8988T (cell line): ENCODE measurements at places on chromosomes 2 and 18.

DNA sequence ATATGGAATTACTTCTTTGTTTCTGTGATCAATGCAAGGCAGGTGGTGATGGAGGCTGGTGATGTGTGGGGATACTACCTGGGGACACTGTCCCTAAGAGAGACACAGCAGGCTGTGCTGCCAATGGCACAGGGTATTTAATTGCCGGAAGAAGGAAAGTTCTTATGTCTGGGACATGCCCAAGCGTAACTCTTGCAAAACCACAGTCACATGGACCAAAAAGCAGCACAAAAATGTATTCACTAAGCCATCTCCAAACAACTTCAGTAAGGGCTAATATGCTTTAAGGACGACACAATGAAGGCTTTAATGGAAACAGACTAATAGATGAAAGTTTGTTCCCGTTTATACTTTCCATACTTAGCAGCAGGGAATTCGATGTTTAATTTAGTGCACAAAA is 49.7 kb upstream of the AP1S3 start:
- DNase-seq = no peak

DNA sequence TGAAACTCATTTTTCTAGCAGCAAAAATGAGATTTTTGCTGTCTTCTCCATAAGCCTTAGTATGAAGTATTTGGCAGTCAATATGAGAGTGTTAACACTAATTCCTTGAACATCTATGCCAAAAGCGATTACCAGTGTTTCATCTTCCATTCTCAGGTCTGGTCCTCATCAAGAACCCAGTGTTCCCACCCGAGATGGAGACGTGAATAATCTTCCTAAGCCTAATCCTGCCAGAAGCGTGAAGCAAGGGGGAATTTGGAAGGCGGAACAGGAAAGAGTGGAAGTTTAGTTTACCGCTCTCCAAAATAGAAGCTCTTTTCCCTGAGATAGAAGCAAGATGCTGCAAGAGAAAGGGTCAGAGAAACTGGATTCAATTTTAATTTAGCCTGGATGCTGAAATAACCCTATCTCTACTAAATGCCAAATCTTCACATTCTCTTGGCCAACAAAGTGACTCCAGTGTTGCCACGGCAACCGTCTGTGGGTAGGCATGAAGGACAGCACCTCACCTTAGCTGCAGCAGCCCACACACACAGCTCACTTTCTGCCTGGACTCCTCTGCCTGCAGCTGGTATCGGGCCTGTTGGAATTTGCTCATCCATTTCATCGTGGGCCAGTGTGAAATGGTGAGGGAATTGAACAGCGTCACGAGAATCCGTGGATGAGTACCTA is 711.1 kb downstream of the CBLN2 start:
- DNase-seq = no peak

DNA sequence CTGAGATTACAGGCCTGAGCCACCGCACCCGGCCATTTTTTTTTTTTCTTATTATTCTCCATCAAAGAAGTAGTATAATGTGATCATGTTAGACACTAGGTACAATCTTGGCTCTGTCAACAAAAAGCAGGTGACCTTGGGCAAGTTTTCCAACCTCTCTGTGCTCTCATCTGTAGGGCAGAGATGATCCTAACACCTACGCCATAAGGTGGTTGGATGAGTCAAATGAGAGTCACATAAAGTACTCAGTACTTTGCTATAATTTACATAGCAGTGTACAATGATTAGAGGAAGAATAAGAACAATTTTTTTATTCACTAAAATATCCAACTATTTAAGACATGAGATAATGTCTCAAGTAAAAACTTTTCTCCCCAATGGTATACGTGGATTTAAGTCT is 128.6 kb downstream of the TGIF1 start:
- no peak for DNase-seq

GRCh38 chr2:173884025-173884802 is 81.0 kb downstream of the SP3 start:
- DNase-seq = peak; percentile 37

DNA sequence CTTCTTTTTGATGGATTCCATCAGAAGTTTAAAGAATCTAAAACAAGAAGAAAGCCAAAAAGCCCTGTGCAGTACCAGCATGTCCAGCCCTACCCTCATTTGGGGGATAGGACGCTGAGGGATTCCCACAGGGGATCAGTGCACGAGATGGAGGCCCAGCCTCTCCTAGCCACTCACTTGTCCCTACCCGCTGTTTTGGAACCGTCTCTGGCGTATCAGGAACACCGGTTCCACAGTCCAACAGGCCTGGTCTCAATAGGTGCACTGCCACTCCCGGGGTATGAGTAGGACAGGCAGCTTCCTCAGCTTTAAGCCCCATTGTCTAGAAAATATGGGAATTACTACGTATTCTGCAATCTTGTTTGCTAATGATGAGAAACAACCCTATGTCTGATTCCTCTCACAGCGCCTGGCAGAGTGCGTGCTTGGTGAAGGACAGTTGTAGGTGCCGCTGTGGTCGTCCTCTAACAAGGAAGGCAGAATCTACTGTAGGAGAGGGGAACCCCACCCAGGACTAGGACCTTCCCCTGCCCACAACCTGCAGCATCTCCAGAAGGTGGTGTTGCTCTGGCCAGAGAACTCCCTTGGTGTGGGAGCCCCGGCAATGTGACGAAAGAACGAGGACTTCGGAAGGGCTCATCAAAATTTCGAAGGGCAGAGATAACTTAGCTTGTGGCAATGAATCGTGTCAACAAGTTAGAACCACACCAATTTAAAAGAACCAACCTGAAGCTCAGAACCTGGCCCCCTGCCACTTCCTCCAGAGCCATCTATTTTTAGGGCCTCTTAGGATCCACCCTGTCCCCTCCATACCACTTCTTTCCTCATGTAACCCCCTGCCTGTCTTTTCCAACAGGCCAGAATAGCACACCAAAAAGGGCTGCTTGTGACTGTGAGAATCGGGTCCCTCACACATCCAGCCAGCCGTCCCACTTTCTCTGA is 71.7 kb downstream of the POLR1A start:
- DNase-seq = no peak

DNA sequence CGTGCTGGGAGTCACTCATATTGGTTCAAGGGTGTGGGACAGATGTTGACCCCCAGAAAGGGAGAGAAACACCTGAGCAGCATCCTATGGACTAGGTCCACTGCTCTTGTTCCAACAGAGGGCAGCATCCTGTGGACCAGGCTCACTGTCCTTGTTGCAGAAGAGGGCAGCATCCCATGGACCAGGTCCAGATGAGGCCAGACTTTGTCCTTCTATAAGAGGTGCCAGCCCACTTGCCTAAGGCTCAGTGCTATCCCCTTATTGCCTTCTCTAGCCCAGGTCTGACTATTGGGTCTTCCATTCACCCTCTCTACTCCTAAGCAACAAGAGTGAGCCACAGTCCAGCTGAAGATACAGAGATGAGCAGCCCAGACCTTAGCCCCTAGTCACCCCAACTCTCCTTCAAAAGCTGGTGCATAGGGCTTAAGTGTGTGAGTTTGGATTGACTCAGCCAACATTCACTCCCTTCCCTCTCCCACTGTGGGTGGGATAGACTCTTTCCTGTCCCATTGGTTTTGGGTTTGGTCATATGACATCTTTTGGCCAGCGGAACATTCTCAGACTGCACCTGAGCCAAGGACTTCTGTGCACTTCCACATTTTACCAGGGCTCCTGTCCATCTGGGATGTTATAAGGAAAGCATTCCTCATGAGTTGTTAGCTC is 132.4 kb upstream of the GPC1 start:
- no peak for DNase-seq

DNA sequence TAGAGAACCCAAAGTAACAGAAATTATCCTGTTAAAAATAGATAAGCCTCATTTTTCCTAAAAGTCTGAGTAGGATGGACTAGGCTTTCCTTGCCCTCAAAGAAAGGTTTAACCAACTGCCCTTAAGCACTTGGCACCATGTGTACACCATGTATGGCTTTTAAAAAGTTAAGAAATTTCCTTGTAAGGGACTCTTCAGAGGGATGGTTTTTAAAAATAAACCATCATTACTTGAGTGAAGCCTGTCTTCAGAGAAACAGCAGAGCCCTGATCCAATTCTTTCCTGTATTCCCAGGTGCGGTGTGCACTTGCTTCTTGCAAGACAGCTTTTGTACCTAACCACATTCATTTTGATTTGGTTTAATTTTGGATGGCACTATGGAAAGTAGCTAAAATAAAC is 1.1 kb upstream of the NEMP2 start:
- DNase-seq = no peak

DNA sequence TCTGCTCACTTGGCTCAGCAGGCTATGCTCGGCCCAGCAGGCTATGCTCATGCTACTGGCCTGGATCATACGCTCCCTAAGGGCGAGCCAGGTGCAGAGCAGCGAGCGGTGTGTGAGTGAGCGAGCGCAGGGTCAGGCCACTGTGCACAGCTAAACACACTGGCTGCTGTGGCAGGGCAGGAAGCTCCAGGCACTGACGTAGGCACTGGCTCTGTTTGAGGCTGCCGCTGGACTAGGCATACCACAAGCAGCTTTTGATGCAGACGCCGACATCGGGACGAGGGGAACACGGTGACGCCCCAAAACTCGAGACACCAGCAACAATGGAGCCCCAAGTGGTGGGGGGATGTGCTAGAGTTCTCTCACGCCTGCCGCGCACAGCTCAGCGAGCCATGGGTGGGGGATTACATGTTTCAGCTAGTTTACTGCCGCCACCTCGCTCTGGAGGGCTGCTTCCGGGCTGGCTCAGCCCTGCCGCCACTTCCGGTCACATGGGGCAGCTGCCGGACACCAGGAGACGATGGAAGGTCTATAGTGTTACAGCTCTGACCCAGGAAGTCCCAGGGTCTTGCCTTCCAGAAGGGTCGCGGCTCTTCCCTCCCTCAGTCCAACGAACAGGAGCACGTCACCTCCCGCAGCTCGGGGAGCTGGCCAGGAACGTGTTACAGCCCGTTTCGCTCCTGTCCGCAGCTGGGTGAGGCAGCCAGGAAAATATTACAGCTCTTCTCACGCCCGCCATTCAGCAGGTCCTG is 1176.9 kb upstream of the LRRTM1 start:
- DNase-seq = no peak

GRCh38 chr2:60092781-60093180 is 460.7 kb downstream of the BCL11A start:
- no peak for DNase-seq

DNA sequence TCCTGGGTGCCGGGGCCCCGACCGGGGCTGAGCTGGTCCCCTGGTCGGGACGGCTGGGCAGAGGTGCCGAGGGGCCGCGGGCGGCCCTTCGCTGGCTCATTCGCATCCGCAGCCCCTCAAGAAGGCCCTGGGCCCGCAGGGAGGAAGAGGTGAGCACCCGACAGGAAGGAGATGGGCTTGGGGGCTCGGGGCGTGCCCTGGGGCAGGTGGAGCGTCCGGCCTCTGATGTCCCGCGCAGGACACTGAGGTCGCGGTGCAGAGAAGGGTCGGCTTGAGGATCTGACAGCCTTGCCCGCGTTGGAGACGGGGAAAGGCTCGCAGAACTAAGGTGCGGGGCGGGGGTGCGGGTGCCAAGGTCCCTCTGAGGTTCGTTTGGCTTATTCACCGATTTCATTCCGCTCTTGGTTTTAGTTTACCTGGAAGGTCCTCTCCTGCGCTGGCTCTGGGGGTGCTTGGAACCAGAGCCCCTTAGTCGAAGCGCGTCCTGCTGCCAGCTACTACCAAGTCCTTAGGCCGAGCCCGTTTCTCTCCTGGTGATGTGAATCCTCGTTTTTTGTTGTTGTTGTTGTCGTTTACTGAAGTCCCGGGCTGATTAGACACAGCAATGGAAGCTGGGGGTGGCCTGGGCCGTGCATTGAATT is 18.9 kb upstream of the CD8A start:
- DNase-seq = no peak

DNA sequence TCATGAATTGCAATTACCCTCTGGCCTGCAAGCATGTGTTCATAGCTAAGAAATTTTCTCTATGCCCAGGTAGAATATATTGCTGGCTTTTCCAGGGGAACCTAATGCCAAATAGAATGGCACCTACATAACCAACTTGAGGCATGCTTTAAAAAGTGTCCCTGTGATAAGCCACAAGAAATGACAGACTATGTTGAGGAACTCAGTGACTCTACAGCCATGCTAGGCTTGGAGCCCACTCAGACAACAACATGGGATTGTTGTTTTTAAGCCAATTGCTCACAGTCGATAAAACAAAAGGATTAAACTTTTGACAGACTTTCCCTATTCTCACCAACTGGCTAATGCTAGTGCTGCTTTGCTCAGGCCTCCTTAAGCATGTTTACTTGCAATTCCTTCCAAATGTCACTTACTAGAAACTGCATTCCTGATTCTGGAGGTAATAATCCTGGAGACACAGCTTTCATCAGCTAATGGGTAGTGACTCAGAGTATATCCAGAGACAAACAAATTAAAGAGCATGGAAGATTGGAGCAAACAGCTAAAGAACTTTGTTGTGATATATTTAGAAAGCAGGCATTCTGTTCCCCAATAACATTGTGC is 249.0 kb downstream of the SLC8A1 start:
- DNase-seq = no peak

DNA sequence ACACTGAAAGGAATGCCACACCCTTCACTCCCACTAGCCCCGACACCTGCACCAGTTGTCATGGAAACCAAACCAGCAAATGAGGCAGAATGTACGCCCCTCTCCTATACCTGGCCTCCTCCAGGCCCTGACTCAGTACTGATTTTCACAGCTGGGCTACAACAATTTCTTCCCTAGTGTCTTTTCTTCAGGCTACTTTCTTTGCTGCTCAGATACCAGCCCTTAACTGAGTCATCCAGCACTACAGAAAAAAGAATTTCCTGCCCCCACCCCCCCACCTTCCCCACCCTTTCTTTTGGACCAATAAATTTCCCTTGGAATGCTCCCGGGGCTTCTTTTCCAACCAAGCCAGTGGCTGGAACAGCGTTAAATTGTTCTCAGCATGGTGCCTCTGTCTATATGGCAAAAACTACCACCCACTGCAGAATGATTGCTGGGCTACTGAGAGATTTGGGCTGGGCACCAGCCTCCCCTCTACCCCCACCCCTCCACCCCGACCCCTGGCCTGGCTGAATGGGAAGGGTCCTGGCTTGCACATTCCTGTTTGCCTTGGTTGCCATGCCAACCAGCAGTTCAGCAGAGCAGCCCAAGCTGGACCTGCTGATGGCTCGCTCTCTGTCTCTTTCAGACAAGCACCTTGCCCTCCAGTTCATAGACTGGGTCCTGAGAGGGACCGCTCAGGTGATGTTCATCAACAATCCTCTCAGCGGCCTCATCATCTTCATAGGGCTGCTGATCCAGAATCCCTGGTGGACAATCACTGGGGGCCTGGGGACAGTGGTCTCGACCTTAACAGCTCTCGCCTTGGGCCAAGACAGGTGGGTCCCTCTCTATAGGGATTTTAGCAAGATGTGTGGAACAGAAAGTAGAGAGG is 11.3 kb downstream of the SLC14A2 start:
- no peak for DNase-seq
